ENCODE measurements at places on chromosomes 3 and 15.

DNA sequence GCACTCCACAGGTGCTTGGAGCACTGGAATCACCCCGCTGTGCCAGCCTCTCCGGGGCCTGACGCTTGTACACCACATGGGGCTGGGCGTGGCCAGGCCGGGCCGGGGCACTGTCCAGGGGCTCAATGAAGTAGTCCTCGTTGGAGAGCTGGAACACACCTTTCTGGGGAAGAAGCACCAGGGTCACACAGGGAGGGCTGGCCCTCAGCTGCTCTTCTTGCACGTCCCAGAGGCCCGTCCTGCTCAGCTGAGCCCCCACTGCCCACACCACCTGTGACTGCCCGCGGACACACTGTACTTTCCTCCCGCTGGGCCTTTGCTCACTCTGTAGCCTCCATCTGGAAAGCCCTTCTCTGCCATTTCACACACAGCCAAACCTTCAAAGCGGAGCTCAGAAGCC, 13.3 kb downstream of the ADAMTS7 start:
- DNase-seq, result no peak

- no peak for DNase-seq
Measured at GRCh38 chr15:48242015-48242414, 35.9 kb downstream of the SLC12A1 start.

- no peak for DNase-seq
Measured at GRCh38 chr3:173065543-173065981, 75.5 kb downstream of the SPATA16 start.

- no peak for DNase-seq
Measured at GRCh38 chr3:176941689-176942088, 255.6 kb downstream of the TBL1XR1 start.

DNA sequence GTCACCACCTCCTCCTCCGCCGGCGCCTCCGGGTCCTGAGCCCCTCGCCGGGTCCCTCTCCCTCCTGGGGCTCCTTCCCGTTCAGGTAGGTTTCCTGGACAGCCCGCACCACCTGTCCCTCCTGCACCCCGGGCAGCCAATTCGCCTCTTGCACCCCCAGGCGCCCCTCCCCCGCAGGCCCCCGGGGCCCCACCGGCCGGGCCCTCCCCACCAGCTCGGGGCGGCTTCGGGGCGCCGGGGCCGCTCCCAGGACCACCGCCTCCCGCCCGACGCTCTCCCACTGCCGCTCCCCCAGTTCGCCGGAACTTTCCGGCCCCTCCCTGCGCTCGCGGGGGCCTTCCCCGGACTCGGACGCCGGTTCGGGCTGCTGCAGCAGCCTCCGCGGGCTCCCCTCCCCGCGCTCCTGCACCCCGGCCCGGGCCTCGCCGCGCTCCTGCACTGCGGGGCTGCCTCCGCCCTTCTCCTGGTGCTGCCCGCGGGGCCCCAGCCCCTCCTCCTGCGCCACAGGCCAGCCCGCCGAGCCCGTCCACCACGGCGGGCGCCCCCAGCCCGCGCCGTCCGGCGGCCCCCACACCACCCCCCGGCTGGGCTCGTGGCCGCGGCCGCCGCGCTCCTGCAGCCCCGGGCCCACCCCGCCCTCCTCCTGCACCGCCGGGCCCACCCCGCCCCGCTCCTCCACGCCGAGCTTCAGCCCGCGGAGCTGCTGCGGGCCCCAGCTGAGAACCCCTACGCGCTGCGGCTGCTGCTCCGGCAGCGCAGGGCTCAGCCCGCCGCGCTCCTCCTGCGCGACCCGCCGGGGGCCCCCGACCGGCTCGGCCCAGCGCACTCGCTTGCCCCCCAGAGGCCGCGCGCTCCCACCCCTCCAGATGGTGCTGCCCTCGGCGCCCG, 587 bp upstream of the TNK2 start:
- no peak for DNase-seq

- no peak for DNase-seq
Measured at GRCh38 chr3:46703013-46703520, 1.9 kb downstream of the TMIE start.

GRCh38 chr15:70475407-70475781, 288.0 kb downstream of the UACA start:
- no peak for DNase-seq

DNA sequence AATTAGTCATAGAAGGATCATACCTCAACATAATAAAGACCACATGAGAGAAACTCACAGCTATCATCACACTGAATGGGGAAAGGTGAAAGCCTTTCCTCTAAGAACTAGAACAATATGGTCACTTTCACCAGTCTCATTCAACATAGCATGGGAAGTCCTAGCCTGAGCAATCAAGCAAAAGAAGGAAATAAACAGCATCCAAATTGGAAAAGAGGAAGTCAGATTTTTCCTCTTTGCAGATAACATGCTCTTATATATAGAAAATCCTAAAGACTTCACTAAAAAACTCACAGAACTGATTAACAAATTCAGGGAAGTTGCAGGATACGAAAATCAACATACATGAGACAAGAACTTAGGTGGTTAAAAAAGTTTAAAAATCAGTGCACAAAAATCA, 24.7 kb downstream of the MAP3K13 start:
- DNase-seq, result no peak

GRCh38 chr15:80455051-80455648, 51.0 kb downstream of the ARNT2 start:
- DNase-seq, result no peak

- no peak for DNase-seq
Measured at GRCh38 chr3:101281521-101282030, 38.8 kb downstream of the IMPG2 start.

DNA sequence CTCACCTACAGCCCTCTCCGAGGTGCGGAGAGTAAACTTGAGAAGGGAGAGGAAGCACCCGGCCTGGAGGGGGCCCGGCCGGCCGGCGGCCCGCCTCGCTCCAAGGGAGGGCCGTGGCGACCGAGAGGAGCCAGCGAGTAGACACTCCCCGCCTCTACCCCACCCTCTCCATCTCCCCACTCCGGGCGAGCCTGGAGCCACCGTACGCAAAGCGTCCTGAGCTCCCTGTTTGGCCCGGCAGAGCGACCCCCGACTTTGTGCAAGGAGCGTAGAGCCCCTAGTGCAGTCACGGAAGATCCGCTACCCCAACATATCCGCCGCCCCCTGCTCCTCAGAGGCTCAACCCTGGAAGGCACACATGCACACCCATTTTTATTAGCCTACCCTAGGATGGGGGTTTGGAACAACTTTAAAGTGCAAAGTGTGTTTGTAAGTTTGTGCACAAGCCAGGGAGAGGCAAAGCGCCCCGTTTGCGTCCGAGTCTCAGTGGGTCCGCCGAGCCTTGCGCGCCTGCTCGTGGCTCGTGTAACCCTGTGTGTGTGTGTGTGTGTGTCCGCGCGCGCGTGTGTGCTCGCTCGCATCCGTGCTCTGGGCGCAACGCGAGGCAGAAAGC, 508 bp upstream of the SMAD6 start:
- no peak for DNase-seq

DNA sequence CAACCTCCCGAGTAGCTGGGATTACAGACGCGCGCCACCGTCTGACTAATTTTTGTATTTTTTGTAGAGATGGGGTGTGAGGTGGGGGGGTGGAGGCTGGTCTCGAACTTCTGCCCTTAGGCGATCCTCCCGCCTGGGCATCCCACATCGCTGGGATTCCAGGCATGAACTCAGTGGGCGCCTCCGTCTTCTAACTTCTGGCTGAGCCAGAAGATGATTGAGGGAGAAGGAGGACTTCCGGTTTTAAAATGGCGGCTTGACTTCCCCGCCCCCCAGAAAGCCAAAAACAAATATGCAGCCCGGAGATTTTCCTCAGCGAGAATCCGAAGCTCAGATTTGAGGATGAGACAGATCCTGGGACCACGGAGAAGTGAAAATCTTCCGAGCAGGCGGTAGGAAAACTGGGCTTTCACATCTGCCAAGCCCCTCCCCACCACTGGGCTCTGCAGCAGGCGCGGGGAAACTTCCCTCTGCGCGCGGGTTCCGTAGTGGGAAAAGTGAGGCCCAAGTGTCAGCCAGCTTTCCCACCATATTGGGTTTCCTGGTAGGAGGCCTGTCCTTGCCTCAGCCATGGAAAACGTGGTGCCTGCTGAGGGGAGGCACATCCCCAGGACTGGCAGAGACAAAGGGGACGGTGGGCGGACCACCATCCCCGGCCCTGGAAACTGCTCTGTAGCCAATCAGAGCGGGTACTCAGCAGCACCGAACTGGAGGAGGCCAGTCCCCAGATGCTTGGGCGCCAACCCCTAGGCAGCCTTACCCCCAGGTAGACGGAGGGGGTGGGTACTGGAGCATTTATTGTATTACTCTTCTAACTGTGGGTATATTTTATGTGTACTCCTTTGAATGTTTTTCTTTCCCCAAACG, 17.3 kb downstream of the CHST14 start:
- no peak for DNase-seq

DNA sequence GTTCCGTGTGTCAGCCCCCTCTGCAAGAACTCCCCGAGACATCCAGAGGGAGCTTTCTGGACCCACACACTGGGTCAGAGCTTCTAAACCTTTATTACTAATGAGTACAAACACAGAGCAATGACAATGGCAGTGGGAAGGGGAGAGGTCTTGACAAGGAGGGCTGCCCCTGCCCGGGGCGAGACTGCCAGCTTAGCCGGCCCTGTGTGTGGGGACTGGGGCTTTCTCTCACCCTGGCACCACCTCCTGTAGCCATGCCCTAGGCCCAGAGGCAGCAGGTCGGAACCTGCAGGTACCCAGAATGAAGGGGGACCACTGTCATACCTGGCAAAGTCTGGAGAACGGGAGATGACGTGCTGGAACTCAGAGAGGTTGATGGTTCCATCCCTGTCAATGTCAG, 3.1 kb downstream of the CIB1 start:
- DNase-seq, result no peak

- DNase-seq, result no peak
Measured at GRCh38 chr3:100968932-100969906, 24.0 kb downstream of the ABI3BP start.

GRCh38 chr3:176987901-176988650, 209.2 kb downstream of the TBL1XR1 start:
- DNase-seq, result no peak

- DNase-seq, result no peak
Measured at GRCh38 chr3:184717399-184717983, 5.6 kb upstream of the MAGEF1 start.

GRCh38 chr3:100548053-100548452, 55.6 kb downstream of the TMEM45A start:
- DNase-seq, result no peak

DNA sequence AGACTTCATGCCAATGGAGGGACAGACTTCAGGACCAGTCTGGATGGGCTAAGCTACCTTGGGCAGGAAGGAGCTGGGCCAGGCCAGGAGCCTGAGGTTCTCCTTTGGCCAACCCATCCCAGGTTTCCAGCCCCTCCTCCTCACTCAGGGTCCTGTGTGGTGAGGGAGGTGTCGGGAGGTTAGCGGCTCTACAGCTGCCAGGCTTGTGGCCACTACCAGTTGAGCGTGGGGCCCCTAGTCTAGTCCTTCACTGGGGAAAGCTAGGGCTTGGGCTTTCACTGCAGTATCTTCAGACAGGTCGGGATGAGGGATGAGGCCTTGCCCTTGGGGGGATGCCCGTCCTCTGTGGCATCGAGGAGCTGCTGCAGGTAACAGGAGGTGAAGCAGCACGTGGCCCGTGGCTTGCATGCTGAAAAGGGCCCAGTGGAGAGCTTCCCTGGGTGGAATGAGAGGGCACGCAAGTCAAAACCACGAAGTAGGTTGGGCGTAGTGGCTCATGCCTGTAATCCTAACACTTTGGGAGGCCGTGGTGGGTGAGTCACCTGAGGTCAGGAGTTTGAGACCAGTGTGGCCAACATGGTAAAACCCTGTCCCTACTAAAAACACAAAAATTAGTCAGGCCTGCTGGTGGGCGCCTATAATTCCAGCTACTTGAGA, 8.5 kb upstream of the FANCD2 start:
- DNase-seq, result no peak

Data from stimulated activated CD8-positive, alpha-beta memory T cell treated with anti-CD3 and anti-CD28 coated beads, Interleukin-12 subunit alpha, Interleukin-12 subunit beta, amount 100 ng/mL, for 1 hour (primary cell).